ENCODE measurements at places on chromosomes 1 and 21.

DNA sequence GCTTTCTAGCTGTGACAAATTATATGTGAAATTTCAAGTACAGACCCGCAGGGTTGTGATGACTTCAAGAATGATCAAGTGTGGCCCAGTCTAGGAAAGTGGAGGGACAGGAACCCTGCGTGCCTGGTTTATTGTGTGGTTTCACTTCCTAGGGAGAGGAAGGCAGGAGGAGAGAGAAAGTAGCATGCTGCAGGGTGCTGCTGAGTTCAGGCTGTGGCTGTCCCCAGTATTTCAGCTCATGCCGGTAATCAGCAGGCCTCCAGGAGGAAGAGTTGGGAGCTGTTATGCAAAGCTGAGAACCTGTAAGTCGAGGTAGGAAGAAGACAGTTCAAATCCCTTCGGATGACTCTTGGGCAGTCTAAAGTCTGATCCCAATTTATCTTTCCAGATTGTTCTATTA lies 140.4 kb downstream of the ROR1 start:
- no peak for DNase-seq

DNA sequence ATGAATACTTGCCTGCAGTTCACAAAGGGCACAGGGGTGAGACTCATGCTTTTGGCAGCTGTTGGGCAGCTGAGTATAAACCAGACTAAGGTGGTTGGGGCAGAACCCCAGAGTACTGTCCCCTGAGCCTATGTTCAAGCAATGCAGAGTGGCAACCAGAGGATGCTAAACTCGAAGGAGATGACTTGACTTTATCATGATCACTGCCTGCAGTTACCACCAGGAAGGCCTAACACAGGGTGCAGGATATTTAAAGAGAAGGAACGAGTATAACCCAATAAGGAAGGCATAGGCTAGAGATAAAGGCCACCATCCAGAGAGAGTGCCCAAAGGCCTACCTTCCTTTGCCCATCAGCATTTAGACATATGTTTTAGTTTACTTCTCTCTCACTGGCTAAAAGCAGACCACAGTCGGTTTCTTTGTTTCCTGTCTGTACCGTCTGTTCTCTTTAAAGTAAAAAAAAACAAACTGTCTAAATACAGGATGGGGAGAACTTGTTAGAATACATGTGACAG lies 83.3 kb downstream of the MPZL1 start:
- DNase-seq, result no peak

- DNase-seq, result no peak
Measured at GRCh38 chr1:9235096-9235459, 504 bp downstream of the H6PD start.

GRCh38 chr1:32539584-32540571 lies 651 bp downstream of the ZBTB8A start:
- peak; percentile 80 for DNase-seq

DNA sequence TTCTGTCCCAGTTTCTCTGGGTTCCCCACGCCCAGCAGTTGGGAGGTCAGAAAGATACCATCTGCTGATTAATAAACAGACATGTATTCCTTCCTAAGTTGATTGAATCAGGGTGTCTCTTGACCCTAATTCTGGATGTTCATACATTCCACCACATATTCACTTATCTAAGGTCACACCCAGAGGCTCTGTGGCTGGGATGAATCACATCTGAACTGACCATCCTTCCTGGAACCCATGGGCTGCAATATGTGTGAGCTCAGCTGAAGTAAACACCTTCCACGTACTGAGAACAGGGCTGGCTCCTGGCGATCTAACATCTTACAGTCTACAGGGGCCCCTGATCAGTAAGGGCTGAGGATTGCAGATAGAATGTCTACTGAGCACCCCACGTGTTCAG lies 20.5 kb upstream of the TRABD2B start:
- DNase-seq, result no peak

GRCh38 chr1:51325878-51326755 lies 4.2 kb downstream of the TTC39A start:
- DNase-seq, result no peak

GRCh38 chr1:150529017-150529416 lies 13.5 kb downstream of the FALEC start:
- peak; percentile 40 for DNase-seq

- no peak for DNase-seq
Measured at GRCh38 chr1:233897325-233898162, 6.9 kb upstream of the SLC35F3 start.

- no peak for DNase-seq
Measured at GRCh38 chr1:14511796-14512585, 86.5 kb upstream of the KAZN start.

GRCh38 chr1:238568735-238569134 lies 678.0 kb upstream of the ZP4 start:
- no peak for DNase-seq

- DNase-seq, result no peak
Measured at GRCh38 chr1:84887261-84887934, 5.6 kb downstream of the LPAR3 start.

- DNase-seq, result no peak
Measured at GRCh38 chr1:74766579-74766978, 33.6 kb downstream of the TYW3 start.

DNA sequence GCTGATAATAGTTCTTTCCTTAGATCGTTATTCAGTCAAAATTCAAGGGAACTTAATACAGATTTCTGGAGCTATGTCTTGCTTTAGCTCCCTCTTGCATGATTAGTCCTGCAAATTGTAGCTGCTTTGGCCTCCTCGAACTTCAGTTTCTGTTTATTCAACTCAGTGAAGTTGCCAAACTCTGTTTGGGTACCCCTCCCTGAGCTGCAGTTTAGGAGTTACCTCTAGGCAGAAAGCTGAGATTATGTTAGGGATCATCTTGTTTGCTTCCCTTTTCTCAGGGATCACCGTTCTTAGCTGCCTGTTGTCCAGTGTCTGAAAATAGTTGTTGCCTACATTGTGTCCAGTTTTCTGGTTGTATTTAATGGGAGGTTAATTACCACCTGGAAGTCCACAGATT lies 43.5 kb downstream of the SNX27 start:
- no peak for DNase-seq

- DNase-seq, result no peak
Measured at GRCh38 chr1:54239631-54240031, 39.7 kb downstream of the MRPL37 start.

GRCh38 chr21:41345934-41346685 lies 15.7 kb upstream of the MX2 start:
- no peak for DNase-seq

- DNase-seq, result no peak
Measured at GRCh38 chr1:45922374-45922773, 119.0 kb downstream of the MAST2 start.

DNA sequence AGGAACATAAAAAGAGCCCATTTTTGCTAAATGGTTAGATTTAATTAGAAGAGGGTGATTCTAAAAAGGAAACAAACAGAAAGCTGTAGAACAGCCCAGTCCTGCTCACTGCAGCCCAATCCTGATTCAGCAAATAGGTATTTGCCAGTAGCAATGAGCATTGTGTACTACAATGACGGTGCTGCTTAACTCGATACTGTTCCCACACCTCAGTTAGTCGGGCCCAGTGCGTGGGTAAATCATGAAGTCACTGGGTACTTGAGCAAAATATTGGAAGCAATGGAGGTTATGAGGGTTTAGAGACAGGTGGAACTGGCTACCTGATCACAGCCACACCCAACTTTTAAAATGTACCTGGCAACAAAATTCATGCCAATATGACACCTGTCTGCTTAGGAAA lies 101.5 kb upstream of the ADGRL2 start:
- no peak for DNase-seq

GRCh38 chr1:23709229-23709628 lies 17.6 kb downstream of the RPL11 start:
- DNase-seq, result no peak

- DNase-seq, result no peak
Measured at GRCh38 chr21:46319186-46319585, 4.5 kb downstream of the C21orf58 start.

- DNase-seq, result peak; percentile 10
Measured at GRCh38 chr1:150477320-150477719, 9.9 kb upstream of the TARS2 start.

DNA sequence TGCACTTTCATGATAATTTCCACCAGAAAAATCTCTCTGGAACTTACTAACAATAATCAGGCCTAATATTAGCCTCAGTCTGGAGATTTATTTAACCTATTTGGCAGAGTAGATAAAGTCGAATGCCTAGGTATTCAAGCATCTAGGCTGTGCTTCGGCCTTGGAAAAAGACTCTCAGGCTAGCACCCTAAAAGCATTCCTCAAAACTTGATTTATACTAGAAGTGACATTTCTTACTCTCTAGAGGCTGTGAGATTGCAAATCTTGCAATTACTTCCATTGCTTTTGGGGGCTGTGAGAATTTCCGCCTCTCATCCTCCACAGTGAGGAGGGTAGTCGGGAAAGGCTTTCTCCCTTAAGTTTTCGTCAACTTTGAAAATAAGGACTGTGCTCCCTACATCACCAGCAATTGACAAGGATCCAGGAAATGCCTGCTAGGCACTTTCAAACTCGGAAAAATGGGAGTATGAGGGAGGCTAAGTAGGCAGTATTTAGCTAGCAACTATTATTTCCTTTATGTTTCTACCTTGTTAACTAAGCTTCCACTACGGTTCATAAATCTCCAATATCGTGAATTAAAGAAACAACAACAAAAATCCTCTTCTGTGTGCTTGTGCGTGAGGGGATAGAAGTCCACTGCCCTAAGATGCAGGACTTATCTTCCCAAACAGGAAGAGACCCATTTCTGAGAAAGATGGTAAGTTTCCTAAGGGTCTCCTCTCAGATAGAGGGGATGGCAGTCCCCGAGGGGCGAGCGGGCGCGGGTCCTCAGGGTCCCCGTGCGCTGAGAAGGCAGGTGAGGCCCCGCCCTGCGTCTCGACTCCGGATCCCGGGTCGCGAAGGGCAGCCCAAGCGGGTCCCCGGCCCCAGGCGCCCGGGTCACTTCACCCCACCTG lies 1.1 kb upstream of the LMO4 start:
- no peak for DNase-seq

DNA sequence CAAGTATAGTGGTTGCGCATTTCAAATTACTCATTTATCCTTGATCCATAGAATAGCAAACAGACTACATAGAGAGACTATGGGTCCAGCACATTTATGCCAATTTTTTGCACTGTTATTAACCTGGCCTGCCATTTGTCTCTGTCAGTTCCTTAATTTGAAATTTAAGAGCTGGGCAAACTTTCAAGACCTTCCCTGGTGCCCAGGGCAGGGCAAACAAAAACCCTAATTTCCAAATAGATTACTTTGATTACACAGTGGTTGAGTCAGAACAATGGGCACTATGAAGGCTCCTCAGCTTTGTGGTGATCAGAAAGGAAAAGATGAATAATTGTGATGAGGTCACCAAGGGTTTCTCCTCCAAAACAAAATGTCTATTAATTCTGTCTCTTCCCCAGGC lies 80.6 kb downstream of the TNFSF18 start:
- DNase-seq, result no peak

Measured in left lung (tissue), 14 donors.